ENCODE measurements at places on chromosomes 13 and 19.

DNA sequence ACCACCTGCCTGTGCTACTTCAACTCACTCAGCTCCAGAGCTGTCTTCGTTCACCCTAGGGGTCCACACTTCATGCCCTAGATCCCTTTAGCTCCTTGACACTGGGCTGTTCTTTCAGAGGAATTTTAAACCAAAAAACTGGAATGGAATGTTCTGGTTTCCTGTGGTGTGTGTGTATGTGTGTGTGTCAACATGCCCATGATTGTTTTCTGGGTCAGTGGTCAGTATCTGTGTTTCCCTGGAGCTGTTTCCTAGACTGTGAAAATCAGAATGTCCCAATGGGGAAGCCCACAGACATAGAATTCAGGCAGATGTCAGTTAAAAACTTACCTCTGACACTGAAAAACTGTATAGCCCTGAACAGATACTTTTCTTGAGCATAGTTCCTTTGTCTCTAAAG is 1.3 kb downstream of the PMIS2 start:
- no peak for DNase-seq

DNA sequence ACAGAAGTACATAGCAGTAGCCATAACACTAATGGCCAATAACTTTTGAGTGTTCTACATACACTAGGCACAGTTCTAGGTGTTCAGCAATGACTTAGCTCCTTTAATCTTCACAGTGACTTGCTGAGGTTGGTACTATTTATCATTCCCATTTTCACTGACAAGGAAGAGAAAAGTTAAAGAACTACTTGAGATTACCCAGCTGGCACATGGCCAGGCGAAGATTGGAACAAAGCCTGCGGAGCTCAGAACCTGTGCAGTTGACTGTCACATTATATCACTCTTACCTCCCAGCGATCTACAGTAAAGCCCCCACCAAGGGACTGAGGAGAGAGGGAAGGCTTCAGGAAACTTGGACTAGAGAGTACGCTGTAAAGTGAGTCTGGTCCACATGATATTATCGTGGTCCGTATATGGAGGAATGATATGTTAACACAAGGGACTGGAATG is 42.4 kb upstream of the WDFY2 start:
- DNase-seq = no peak

DNA sequence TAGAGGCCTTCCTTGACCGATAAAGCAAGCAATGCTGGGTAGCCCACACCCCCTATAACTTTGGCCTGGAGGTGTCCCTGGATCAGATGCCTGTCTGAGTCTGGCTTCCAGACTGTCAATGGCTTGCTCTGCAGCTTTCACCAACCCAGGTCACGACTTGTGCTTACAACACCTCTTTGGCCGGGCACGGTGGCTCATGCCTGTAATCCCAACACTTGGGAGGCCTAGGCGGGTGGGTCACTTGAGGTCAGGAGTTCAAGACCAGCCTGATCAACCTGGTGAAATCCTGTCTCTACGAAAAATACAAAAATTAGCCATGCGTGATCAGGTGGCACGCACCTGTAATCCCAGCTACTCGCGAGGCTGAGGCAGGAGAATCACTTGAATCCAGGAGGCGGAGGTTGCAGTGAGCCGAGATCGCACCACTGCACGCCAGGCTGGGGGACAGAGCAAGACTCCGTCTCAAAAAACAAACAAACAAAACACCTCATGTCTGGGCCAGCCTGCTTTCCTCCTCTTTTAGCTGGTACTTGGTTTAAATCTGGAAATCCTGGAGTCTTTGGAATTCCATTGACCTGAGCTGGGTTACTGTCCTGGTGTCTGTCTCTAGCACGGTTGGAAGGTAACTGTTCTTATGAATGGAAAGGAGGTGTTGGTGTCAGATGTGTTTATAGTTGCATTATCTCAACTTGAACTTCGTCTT is 10.3 kb upstream of the GARRE1 start:
- no peak for DNase-seq

DNA sequence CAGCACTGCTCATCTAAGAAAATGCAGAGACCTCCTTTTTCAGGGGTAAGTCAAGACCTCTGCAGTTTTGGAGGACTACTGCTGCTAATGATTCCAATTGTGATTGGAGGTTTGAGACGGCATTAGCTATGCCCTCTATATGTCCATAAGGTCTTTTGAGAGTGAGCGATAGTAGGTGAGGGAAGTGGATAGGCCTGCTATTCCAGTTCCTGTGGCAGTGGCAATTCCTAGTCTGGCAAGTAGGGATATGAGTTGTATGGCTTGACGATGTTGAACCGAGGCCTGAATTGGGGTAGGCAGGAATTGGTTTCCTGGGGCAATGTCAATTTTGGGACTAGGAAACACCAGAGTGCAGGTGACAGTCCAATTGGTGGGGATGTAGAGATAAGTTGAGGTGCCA is 913.1 kb upstream of the SLITRK5 start:
- no peak for DNase-seq

- DNase-seq = no peak
Observed at GRCh38 chr13:72109863-72110262, 242.9 kb upstream of the DACH1 start.

DNA sequence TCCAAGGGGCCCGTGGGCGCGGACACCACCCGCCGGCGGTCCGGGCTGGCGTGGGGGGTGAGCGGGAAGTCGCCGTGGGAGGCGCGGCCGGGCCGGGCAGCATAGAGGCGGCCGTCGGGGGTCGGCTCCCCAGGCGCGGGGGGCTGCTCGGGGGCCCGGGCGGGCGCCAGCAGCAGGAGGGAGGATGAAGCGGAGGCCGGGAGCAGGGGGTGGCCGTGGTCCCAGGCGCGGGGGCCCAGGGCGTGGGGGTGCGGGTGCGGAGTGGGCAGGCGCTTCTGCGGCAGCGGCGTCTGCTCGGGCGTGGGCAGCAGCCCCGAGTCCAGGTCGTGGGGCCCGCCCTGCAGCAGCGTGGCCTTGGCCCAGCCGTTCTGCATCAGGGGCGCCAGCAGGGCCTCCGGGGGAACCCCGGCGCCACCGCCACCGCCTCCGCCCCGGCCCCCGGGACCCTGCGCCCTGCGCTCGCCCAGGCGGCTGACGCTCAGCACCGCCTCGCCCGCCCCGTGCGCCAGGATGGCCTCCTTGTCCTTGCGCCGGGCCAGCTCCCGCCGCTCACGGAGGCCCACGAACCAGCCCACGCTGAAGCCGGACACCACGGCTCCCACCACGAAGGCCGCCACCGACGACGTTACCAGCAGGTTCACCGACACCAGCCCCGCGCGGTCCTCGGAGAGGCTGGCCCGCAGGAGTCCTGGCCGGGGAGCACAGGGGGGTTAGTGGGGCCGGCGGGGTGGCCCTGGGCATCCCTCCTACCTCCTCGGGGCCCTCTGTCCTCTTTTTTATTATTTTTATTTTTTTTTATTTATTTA is 4.2 kb upstream of the LRG1 start:
- no peak for DNase-seq

- DNase-seq = no peak
Observed at GRCh38 chr13:33218020-33218419, 67.5 kb downstream of the STARD13 start.

DNA sequence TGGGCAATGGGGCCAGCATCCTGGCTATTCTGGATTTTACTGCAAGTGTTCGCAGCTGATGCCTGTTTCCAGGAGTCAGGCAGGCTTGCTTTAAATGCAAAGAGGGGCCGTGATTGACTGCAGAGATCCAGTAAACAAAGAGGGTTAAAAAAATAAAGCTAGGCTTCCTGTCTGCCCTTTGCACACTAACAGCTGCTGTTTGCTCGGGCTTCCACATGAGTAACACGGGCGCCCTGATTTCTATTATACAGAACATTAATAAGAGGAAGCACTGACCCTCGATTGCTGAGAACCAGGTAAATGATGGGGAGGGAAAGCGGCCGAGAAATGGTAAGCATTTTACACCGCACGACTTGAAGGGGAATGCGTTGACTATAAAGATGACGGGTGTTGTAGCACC is 254.2 kb upstream of the ZNF507 start:
- DNase-seq = no peak

GRCh38 chr19:30682999-30683536 is 310.9 kb downstream of the ZNF536 start:
- peak; percentile 79 for DNase-seq

GRCh38 chr19:6472713-6473112 is 8.6 kb downstream of the CRB3 start:
- no peak for DNase-seq

- no peak for DNase-seq
Observed at GRCh38 chr13:80249516-80250212, 91.3 kb downstream of the SPRY2 start.

GRCh38 chr19:16355293-16356043 is 30.8 kb downstream of the KLF2 start:
- no peak for DNase-seq

DNA sequence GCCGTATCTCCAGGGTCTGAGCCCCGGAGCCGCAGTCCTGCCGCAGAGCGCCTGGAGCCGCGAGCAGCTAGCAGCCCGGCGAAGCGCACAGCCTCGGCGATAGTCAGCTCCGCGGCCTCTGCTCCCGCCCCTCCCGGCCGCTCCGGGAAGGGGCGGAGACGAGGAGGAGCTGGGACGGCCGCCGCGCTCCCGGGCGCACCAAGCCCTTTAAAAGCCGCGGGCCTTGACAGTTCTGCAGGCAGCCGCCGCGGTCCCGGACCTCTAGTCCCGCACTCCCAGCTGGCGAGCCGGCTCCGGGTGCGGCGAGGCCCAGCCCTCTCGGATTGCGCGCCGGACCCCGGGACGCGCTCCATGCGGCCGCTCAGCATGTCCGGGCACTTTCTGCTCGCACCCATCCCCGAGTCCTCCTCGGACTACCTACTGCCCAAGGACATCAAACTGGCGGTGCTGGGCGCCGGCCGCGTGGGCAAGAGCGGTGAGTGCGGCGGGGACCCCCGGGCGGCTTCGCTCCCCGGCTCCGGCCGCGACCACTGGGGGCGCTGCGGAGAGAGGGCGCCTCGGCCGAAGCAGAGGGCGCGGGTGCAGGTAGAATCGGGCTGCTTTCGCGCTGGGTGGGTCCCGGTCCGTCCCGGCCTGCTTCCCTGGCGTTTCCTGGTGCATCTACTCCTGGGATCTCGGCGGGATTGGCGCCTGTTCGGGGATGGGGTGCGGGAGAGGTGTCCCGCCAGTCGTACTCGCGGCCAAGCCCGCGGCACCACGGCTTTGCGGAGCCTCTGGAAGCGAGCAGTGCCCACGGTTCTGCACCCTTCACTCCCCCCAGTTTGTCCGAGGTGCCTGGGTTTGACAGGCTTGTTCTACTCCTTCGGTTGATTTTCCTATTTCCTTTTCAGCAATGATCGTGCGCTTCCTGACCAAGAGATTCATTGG is at the start of gene RASL11A:
Gene RASL11A, plus strand, starts transcription at position 237 of the 927 bp plus-strand sequence. Its CDS starts 115 bp downstream, at position 352.
- DNase-seq = peak; percentile 90

- no peak for DNase-seq
Observed at GRCh38 chr19:16134510-16134909, 9.0 kb upstream of the HSH2D start.

DNA sequence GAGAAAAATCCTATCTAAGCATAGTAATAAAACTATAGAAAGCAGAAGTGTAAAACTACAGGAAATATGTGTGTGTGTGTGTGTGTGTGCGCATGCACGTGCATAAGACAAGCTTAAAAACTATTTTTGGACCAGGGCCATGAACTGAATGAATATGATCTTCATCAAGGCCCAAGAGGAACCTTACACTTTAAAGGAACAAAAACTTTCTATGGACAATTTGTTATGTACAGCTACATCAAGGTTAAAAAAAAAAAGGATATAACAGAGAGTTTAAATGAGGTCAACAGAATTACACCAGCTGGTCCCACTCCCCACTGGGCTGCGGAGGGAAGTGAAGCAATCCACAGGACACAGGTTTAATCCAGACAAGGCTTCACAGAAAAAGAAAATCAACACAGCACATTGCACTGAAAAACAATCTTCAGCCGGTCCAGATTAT is 151.1 kb downstream of the LHFPL6 start:
- DNase-seq = no peak

DNA sequence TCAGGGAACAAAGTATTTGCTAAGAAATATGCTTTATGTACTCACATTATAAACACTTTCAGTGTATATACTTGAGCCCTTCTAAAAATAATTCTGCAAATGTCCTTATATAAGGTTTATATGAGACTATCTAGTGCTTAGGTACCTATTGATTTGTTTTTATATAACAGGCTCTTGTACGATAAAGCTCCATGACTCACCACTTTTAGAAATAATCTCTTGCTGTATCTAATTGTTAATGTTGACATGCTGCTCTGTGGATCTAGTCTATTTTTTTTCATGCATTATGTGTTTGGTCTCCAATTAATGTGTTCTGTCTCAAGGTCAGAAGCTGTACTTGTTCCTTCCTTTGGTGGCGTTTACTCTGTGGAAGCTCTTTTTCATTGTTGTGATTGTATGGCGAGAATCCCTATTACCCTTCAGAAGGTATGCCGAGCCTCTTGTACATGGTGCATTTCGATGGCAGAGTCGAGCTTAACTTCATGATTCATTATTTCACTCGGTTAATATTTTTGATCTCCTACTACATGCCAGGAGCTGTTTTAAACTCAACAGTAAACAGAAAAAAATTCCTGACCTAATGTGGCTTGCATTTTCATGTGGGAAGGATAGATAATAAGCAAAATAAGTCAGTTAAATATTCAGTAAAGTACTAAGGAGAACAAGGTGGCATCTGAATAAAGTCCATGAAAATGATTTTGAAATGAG is 361.6 kb downstream of the COG6 start:
- no peak for DNase-seq

DNA sequence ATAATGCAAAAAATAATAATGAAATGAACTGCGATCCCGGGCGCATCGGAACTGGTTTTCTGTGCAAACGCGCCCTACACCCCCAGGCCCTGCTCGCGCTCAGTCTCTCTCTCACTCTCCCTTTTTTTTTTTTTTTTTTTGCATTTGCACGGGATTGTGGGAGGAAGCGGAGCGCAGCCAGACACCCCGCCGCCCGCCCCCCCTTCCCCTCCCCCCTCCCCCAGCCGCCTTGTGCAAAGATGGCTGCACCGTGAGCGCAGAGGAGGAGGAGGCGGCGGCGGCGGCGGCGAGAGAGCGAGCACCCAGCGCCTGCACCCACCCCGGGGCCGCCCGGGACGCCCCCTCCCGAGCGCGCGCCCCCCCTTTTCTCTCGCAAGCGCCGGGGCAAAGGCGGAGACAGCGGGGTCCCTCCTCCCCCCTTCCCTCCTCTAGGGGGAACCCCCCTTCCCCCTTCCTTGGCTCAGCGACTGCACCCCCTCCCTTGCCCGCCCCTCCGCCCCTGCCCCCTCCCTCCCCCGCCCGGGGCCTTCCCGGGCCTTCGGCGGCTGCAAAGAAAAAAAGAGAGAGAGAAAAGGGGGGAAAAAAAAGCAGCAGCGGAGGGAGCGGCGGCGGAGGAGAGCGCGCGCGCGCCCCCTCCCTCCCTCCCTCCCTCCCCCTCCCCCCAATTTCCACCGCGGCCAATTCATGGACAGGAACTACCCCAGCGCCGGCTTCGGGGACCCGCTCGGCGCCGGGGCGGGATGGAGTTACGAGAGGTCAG is at the start of gene PRR12:
Gene PRR12, plus strand, starts transcription at position 212 of the 760 bp plus-strand sequence. Its CDS starts 473 bp downstream, at position 685.
- DNase-seq = peak; percentile 87

DNA sequence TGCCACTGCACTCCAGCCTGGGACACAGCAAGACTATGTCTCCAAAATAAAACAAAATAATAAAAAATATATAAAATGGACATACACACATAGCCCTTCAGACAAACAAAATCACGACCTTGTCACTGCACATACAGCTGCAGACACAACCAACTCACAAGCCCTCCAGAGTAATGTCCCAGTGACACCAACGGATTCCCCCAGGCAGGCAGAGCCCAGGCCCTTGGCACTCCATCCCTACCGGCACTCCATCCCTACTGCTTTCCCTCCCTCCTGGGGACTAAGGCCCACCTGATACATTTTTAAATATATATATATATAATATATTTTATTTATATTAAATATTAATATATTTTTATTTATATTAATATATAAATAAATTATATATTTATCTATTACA is 18.5 kb downstream of the ZNF101 start:
- DNase-seq = no peak

Data from activated effector memory CD4-positive, alpha-beta T cell treated with anti-CD3 and anti-CD28 coated beads, Interleukin-2, amount 50 U/mL, for 16 hours (primary cell).